CD4-positive, alpha-beta T cell treated with Interleukin-15 for 1 hour (primary cell): ENCODE measurements at places on chromosomes 6 and 20.

GRCh38 chr6:328924-329323, 36.6 kb downstream of the DUSP22 start:
- DNase-seq = no peak

- DNase-seq = no peak
Observed at GRCh38 chr6:36997811-36998722, 7.4 kb upstream of the FGD2 start.

GRCh38 chr6:147648916-147649315, 140.4 kb downstream of the SAMD5 start:
- DNase-seq = no peak

DNA sequence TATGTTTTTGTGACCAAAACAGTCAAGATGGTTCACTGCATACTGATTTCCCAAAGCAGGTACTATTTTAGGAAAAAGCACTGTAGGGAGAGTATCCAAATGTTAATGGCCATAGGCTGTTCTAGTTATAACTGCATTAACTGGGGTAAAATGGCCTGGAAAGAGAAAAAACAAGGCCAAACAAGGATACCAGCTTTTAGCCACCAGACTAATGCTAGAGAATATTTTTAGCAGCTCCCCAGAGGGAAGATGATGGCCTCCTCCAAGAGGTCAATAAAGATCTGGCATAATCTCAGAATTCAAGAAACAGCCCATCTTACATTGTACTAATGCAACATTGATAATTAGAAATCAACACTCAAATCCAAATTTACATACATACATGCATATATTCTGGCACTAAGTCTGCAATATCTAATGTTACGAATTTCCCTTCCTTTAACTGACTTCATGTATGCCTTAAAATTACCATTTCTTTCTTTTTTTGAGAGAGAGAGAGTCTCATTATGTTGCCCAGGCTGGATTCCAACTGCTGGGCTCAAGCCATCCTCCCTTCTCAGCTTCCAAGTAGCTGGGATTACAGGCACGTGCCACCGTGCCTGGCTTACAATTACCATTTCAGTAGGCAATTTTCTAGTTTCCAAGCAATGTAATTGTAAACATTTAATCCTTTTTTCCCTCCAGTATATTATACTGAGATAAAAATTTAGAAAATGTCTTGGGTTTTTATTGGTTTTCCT, 9.3 kb downstream of the COX7A2 start:
- DNase-seq = no peak

GRCh38 chr6:111677249-111677990, 71.7 kb upstream of the TRAF3IP2 start:
- DNase-seq = no peak

DNA sequence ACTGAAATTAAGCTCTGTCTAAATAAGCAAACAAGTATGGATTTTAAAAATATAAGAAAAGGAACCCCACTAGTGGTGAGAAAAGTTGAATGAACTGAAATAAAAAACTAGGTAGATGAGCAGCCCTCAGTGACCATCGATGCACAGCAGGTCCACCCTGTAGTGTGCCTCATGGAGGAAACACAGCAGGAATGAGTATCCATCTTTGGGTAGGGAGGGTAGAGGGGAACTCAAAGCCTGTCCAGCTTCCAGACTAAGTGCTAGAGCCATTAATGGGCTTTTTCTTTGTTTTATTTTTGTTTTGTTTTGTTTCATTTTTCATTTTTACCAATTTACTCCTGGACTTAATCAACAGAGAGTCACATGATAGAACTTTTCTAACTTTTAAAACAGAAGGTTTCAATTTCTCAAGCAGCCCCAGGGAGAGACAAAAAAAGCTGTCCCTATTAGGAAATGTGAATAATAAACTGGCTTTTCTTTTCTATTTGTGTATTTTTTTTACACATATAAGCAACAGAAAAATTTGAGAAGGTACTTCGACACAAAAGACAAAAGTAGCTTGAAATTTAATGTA, 700.6 kb downstream of the HACE1 start:
- no peak for DNase-seq

GRCh38 chr6:13089296-13089994, 238.9 kb downstream of the TBC1D7 start:
- DNase-seq = no peak

GRCh38 chr6:90459225-90459758, 127.6 kb downstream of the MAP3K7 start:
- no peak for DNase-seq

DNA sequence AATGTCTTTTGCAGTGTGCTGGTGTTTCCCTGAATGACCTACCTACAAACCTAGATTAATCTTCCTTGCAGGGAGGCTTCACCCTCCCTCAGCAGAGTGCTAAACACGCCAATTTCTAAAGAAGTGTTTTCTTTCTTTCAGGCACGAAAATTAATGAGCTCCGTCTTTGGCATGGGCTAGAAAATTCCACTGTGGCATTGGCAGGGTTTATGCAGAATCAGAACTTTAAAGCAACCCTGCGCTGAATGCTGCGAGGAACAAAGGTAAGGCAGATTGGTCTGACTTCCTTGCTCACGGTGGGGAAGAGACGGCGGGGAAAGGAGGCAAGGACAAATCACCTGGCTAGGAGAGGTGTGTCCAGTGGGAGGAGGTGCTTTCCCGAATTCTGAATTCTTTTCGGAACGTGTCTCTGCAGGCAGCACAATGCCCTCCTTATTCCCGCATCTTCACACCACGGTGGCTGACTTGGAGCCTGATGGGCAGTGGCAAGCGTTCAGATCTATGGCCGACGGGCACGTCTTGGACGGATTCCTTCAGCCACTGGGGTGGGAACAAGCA, 6.2 kb upstream of the BANF2 start:
- DNase-seq = no peak

GRCh38 chr20:57957411-57958049, 247.7 kb upstream of the PMEPA1 start:
- DNase-seq = no peak

DNA sequence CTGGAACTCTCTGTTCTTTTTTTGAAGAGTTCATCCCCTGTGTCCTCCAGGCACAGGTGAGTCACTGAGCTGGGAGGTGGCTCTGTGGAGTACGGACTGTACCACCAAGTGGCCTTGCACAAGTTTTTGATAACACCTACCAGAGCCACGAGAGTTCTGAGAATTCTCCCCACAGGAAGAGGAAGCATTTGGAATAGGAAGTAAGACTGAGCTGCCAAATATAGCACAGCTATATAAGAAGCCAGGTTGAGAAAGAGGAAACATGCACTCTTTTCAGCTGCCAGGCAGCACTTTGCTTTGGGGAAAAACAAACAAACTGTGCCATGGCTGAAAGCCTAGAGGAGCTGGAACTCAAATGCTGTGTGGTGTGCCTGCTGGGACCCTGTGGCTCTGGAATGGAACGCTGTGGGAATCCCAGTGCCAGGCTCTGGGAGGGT, 70.8 kb upstream of the RIPOR2 start:
- peak; percentile 84 for DNase-seq

GRCh38 chr6:111663692-111664564, 58.2 kb upstream of the TRAF3IP2 start:
- no peak for DNase-seq

GRCh38 chr6:22332711-22333110, 35.9 kb upstream of the PRL start:
- no peak for DNase-seq

- DNase-seq = no peak
Observed at GRCh38 chr20:48298851-48299484, 513.7 kb upstream of the SULF2 start.

DNA sequence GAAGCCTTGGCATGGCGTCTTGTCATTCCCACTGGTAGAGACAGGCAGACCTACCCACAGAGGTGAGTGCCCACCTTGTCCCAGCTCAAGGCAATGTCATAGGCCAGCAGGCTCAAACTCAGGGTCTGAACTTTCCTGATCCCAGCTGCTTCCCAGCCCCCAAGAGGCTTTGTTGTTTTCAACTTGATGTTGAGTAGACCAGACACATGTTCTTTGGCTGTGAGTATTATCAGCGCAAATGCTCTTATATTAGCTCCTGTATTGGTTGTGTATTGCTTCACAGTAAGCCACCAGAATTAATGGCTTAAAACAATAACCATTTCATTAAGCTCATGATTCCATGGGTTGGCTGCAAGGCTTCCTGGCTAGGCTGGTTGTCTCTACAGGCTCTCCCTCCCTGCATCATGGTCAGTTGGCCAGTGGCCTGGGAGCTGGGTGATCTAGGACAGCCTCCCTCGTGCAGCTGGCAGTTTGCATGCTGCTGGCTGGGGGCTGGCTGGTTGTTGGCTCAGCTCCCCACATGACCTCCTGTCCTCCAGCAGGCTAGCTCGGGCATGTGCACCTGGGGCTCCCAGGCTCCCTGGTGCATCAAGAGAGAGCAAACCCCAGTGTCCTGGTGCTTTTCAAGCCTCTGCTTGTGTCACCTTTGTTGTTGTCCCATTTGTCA, 21.6 kb downstream of the TOX2 start:
- DNase-seq = no peak

DNA sequence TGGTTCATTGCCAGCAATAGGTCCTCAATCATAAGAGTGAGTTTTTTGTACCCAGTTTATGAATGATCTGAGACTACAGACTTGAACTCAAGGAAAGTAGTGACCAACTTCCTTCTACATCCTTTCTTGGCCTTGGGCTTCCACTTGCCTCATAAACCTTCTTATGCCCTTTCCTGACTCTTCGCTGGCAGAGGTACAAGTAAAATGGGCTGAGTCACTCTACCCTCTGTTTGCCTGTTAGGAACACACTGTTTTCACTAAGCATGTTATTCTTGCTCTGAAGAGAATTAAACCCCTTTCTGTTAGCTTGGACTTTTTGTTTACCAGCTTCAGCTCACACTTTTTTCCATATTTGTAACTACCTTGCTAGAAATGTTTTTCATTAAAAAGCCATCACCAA, 74.4 kb downstream of the PKHD1 start:
- no peak for DNase-seq

- DNase-seq = peak; percentile 78
Observed at GRCh38 chr6:98947411-98948292, at the start of gene FBXL4. Gene FBXL4, minus strand, starts transcription at chr6:98947946. Its CDS starts 20,958 bp downstream, at chr6:98926988.

GRCh38 chr6:126475449-126475848, 135.5 kb downstream of the CENPW start:
- no peak for DNase-seq

- peak; percentile 66 for DNase-seq
Observed at GRCh38 chr20:32521780-32522525, 63.2 kb downstream of the NOL4L start.

- DNase-seq = no peak
Observed at GRCh38 chr20:32586291-32586690, 1.2 kb upstream of the NOL4L start.

GRCh38 chr6:11392778-11393507, 144.6 kb upstream of the TMEM170B start:
- peak; percentile 42 for DNase-seq

DNA sequence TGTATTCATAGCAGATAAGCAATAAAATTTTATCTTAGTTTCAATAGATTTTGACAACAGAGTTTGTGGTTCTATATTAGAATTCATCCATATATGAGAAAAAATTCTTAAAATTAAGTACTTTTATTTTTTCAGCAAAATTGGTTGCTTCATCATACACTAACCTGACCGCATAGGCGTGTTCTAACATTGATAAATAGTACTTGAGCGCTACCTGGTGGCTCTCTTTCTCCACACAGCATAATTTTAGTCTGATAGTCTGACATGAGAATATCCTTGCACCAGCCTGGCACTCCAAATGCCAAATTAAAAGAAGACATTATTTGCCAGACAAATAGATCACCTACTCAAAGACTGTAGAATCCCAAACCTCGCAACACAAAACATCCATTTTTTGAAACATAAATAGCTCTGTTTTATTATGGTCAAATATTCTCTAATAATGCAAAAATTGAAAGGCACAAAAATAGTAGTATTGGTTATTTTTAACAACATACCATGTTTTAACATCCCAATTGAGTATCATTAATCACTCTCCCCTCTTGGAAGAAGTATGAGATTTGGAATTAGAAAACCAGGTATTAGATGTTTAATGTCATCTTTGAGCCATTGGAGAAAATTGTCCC, 33.0 kb upstream of the FILIP1 start:
- peak; percentile 17 for DNase-seq

DNA sequence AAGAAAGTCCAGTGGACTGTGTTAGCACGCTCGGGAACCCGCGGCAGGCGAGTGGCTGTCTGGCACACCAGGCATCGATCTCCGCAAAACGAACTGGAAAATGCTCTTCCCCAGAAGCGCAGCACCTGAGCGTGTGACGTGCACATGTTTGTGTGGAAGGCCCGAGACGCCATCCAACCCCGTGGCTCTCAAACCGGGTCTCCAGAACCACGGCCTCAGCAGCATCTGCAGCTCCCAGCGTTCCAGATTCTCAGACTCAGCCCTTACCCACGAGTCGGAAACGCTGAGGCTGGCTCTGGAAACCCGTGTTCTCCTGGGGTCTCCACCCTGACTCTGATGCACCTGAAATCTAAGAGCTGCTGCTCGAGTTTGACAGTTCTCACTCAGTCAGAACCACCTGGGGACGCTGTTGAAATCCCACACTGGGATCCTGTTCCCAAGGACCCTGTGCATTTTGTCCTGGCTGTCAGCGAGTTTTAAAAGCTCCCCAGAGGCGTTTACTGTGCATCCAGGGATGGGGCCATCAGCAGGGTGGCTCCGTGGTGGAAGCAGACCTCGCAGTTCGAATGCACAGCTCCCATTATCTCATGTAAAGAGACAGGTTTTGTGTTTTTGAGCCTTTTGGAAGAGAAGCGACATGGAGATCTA, 69.0 kb downstream of the DLL1 start:
- no peak for DNase-seq

DNA sequence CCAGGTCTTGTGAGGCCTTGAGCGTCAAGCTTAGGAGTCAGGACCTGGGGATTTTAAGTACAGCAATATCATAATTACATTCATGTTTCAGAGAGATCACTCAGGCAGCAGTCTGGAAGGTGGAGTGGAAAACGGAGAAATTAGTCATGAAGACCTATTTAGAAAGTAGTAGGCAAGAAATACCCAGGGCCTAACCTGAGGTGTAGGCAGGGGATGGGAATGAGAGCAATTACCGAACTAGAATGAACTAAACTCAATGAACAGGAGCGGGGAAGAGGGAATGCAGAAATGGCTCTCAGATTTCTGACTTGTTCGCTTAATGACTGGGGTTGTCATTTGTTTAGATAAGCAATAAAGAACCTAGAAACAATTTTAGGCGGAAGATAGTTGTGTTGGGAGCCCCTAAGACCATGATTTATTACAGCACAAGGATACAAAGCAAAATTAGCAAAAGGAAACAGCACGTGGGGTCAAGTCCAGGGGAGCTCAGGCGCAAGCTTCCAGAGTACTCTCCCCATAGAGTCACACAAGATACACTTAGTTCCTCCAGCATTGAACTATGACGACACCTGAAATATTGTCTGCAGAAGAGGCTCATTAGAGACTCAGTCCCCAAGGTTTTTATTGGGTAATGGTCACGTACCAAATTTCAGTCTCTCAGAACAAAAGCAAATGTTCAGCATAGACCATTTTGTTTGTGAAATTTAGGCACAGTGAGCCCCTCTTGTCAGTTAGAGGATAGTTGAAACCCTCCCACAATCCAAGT, 178.8 kb upstream of the AKAP12 start:
- no peak for DNase-seq
